WTC11 (cell line): ENCODE measurements at places on chromosomes 4 and X.

DNA sequence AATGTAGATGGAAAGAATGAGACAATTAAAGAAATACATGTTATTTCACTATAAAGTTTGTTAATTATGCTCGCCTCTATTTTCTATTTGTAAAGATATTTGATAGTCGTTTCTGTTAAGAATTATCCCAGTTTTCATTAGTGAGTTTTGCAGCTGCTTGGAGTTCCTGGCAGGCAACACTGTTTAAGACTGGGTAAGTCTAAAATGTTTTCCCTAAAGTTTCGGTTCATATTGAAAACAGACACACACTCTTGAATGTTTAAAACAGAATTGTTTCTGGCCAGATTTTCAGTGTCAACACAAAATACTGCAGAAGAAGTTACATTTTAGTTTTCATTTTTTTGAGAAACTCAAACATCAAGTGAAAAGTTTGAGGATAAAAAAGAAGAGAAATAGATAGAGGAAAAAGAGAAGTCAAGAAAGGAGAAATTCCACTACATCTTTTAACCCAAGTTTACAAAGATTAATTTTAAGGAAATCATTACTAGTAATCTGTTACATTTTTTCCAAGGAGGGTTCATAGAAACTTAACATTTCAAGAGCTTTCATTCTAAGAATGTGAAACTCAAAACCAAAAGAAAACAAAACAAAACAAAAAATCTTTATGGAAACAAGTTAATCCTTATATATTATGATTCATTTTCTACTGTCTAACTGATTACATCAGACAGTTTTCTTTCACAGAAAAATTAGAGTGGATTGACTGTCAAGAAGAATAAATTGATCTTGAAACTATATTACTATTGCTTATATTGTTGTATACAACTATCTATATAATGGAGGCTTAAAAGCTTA, 305.5 kb downstream of the FAT4 start:
- H3K4me3 ChIP-seq = no peak overlapping the region
- H3K4me1 ChIP-seq = peaks cover 12% of the 10 kb centered on the region
- no peaks in the 10 kb centered on the region for H3K27me3 ChIP-seq
- 0 out of 2 replicates have a peak overlapping the region, but pooled peaks have one; percentile 38 for H3K27ac ChIP-seq

DNA sequence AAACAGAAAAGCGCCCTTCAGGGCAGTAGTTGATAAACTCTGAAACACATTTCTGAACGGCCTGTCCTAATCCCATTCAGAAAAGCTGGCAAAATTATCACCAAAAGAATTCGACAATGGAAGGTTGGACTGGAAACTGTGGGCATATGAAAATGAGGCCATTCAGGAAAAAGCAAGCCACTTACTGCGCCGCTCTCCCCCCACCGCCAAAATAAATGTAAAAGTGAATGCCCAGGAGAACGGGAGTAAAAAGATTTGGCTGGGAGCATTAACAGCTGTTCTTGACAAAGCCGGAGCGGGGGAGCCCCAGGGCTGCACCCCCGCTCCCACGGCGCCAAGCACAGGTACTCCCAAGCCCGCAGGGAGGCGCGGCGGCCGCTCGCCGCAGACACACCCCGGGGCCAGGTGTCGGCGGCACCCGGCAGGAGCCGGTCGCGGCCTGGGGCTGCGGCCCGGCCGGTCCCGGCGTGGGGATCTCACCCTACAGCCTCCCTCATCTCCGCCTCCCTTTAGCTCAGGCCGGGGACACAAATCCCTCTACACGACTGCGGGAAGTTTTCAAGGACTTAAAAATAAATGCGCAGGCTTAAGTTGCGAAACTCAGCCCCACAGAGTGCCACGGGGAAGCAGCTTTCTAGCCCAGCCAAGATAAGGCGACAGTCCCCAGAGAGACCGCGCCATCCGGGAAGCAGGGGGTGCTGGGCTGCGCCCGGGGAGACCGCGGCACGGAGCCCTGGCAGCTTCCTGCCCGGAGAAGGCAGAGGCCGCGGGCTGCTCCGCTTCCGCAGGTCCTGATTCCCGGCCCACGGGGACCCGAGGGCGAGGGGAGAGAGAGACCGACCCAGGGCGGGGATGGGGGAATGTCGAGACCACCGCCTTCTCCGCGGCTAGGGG, 593 bp downstream of the SH3RF1 start:
- H3K4me3 ChIP-seq = peak overlapping the region; percentile 86
- 0 out of 2 replicates have a peak overlapping the region, but pooled peaks have one; percentile 60 for H3K27ac ChIP-seq
- H3K27me3 ChIP-seq = peaks cover 10% of the 10 kb centered on the region
- DNase-seq = peak; percentile 59
- H3K36me3 ChIP-seq = 0 out of 2 replicates have a peak, but pooled peaks cover 2% of the 10 kb centered on the region

- H3K27me3 ChIP-seq = no peaks in the 10 kb centered on the region
- no peak overlapping the region for H3K27ac ChIP-seq
- DNase-seq = no peak
Observed at GRCh38 chr4:48141048-48141447, 7.0 kb upstream of the TXK start.

DNA sequence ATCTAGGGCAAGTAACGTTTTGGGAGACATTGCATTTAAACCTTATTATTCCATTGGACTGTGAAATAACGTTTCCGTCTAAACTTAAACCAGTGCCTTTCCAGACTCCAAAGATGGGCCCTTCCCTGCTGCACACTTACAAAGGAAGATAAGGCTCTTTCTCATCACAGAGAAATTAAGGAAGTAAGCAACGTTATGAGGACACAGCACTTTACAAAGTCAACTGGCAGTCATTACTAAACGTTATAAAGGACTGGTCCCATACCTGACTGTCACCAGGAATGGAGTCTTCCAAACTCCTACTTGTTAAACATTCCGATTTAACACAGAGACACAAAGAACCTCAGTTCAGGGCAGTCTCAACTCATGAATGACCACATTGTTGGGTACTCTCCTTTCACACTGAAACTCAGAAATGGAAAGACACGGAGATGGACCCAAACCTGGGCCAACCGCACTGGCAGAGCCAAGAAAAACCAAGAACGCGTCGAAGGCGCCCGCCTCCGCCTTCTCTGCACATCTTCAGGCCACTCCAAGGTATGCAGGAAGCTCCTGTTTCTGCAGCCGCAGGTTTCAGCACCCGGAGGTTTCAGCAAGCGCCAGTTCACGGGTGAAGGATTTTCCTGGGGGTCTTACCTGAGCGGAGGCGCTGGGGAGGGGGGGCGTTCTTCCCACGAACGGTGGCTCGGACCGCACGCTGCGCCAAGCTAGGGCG, 670 bp downstream of the PAPSS1 start:
- H3K4me3 ChIP-seq = peak overlapping the region; percentile 95
- peaks cover 50% of the 10 kb centered on the region for H3K4me1 ChIP-seq

- peaks cover 37% of the 10 kb centered on the region for H3K36me3 ChIP-seq
- no peak overlapping the region for H3K4me3 ChIP-seq
- peaks cover 2% of the 10 kb centered on the region; the same call in 1 of the 2 replicates for H3K4me1 ChIP-seq
- DNase-seq = no peak
- no peak overlapping the region for H3K27ac ChIP-seq
Observed at GRCh38 chr4:2666722-2667247, 89.4 kb downstream of the TNIP2 start.

DNA sequence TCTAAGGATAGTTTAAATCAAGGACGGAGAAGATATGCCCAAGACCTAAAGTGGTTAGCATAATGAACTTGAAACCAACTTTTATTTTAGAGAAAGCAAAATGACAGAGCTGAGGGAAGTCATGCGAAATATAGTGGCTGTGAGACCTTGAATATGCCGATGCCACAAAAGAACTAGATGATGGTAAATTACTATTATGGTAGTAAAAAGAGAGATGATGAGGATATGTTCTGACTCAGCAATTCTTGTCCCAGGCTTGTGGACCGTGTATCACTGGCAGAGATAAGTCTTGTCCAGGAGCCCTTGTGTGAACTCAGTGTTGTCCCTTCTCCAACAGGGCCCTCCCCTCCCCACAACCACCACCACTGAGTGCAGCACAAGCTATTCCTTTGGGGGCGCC, 1605.6 kb upstream of the TENM3 start:
- no peak overlapping the region for H3K27ac ChIP-seq
- peaks cover 31% of the 10 kb centered on the region for H3K4me1 ChIP-seq
- H3K36me3 ChIP-seq = no peaks in the 10 kb centered on the region
- no peak for DNase-seq
- no peaks in the 10 kb centered on the region for H3K27me3 ChIP-seq

- peaks cover 10% of the 10 kb centered on the region for H3K36me3 ChIP-seq
- H3K4me3 ChIP-seq = no peak overlapping the region
- DNase-seq = no peak
- no peak overlapping the region for H3K27ac ChIP-seq
- H3K27me3 ChIP-seq = no peaks in the 10 kb centered on the region
Observed at GRCh38 chr4:173018446-173018845, 150.2 kb upstream of the GALNT7 start.

GRCh38 chrX:100070334-100070849, 339.7 kb downstream of the PCDH19 start:
- H3K27me3 ChIP-seq = peaks cover 12% of the 10 kb centered on the region
- H3K27ac ChIP-seq = no peak overlapping the region
- no peak for DNase-seq
- H3K4me3 ChIP-seq = no peak overlapping the region
- peaks cover 18% of the 10 kb centered on the region for H3K4me1 ChIP-seq

DNA sequence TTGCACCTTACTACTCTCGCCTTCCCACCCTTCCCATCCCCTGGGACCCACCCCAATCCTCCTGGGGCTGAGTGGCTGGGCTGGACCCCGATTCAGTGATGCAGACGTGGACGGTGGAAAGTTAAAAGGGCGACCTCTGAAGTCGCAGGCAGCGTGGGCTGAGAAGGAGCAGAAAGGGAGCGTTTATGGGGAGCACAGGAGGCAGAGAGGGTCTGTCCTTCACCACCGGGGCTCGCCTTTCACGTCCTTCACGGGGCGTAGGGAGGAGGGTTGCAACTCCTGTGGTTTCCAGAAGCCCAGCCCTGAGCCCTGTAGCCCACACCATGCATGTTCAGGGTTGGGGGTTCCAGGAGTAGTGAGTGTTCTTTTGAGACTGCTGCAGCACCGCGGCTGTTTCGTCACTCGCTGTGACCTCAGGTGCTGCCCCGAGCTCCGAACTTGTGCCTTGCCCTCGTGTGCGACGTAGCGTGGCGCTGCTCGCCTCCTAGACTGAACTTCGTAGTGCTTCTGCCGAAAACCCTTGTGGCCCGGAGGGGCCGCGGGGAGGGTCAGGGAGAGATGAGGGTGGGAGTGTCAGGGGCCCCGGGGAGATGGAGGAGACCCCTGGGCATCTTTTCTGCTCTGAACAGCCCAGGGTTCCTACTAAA, 1.6 kb downstream of the NHS start:
- peak overlapping the region; percentile 67 for H3K4me3 ChIP-seq
- peaks cover 36% of the 10 kb centered on the region for H3K27me3 ChIP-seq

GRCh38 chr4:123114915-123115756, 192.7 kb upstream of the NUDT6 start:
- H3K27me3 ChIP-seq = no peaks in the 10 kb centered on the region
- 0 out of 2 replicates have a peak, but pooled peaks cover 2% of the 10 kb centered on the region for H3K4me1 ChIP-seq
- H3K4me3 ChIP-seq = no peak overlapping the region
- no peaks in the 10 kb centered on the region for H3K36me3 ChIP-seq
- no peak overlapping the region for H3K27ac ChIP-seq

- peaks cover 97% of the 10 kb centered on the region for H3K27me3 ChIP-seq
- DNase-seq = no peak
- peaks cover 17% of the 10 kb centered on the region for H3K4me1 ChIP-seq
- no peak overlapping the region for H3K27ac ChIP-seq
Observed at GRCh38 chr4:8877780-8878040, 6.1 kb upstream of the HMX1 start.
